ENCODE measurements at places on chromosomes 7 and 10. TPM values are rescaled to one million over a fixed set of nuclear protein-coding genes. Genes with fewer than 3 reads are reported as not detected.

The SFRP4 gene
- 1.2 TPM for total RNA-seq

The OR6V1 gene
- not detected for total RNA-seq

The TMEM26 gene
- 0.49 TPM for total RNA-seq

The FOXI2 gene
- total RNA-seq = not detected

The ZNF138 gene
- 9.9 TPM for total RNA-seq

The ENTPD1 gene
- 18.5 TPM for total RNA-seq

- DNase-seq = no peak
- H3K4me1 ChIP-seq = peaks cover 16% of the 10 kb centered on the region
- H3K27ac ChIP-seq = no peak overlapping the region
- peaks cover 5% of the 10 kb centered on the region for H3K27me3 ChIP-seq
Measured at GRCh38 chr10:127197154-127197432, 702 bp upstream of the INSYN2A start.

GRCh38 chr10:79608505-79609375 is 2.0 kb upstream of the SFTPA1 start:
- no peak overlapping the region for H3K27ac ChIP-seq
- no peaks in the 10 kb centered on the region for H3K36me3 ChIP-seq
- DNase-seq = peak; percentile 46

DNA sequence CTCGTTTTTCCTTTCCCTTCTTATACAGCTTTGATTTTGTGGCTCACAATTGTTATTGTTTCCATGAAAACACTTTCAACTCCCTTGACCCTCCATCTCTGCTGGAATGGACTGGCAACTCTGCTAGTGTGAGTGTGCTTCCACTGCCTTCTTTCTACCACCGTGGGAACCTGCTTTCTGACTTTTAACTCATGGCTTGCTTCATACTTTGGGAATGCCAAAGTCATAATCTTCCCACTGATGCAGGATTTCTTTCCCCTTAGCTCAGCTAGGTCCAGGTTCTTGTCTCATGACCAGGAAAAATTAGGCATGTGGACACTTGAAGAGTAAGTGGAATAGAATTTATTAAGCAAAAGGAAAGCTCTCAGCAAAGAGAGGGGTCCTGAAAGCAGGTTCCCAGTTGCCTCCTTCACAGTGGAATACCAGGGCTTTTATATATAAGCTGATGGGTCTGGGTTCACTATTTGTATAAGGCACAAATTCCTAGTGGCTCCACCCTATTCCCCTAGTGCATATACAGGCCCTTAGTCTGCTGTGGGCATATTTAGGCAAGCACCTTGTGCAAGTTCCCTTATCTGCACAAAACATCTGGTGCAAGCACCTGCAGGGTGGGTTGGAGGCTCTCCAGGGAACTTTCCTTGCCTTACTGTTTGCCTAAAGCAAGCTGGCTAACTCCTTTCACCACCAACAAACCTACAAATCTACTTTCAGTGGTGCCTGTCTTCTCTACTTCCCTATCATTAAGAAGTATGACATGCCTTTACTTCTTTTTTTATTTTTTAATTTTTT is 119.5 kb downstream of the CFAP58 start:
- no peaks in the 10 kb centered on the region for H3K36me3 ChIP-seq
- no peaks in the 10 kb centered on the region for H3K4me1 ChIP-seq
- DNase-seq = no peak
- H3K27ac ChIP-seq = no peak overlapping the region
- no peaks in the 10 kb centered on the region for H3K27me3 ChIP-seq

GRCh38 chr7:1965579-1966294 is 267.0 kb downstream of the MAD1L1 start:
- H3K4me3 ChIP-seq = no peak overlapping the region
- DNase-seq = no peak
- no peaks in the 10 kb centered on the region for H3K27me3 ChIP-seq
- no peaks in the 10 kb centered on the region for H3K36me3 ChIP-seq

DNA sequence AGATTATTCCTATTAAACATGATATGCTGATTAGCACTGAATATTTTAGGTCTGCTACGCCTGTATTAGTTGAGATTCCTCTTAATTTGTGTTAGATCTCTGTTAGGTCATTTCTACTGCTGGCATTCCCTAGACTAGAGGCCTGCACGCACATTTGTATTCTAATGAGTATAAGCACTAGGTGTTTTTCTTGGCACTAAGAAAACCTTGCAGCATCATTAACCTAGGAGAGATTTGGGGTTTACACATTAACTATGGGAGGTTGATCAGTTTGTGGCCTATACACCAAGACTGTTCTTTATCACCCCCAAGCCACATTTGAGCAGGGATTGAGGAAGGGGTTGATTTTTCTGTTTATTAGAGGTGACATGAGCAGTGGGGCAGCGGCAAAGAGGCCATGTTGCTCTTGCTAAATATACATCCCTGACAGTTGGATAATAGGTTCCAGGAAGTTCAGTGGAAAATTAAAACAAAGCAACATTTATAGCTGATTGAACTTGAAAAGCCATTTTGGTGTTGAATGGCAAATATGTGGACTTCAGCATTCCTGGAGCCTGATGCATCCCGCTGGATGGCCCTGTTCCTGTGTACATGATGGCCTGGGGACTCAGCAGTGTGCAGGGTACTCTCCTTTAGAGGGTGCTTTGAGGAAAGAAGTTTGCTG is 65.2 kb downstream of the GBF1 start:
- H3K36me3 ChIP-seq = no peaks in the 10 kb centered on the region
- H3K4me3 ChIP-seq = no peak overlapping the region
- H3K4me1 ChIP-seq = peaks cover 54% of the 10 kb centered on the region
- H3K27ac ChIP-seq = peak overlapping the region; percentile 32
- no peak for DNase-seq
- H3K27me3 ChIP-seq = no peaks in the 10 kb centered on the region

- H3K27me3 ChIP-seq = no peaks in the 10 kb centered on the region
- no peaks in the 10 kb centered on the region for H3K36me3 ChIP-seq
- no peak overlapping the region for H3K27ac ChIP-seq
- H3K4me1 ChIP-seq = no peaks in the 10 kb centered on the region
- no peak for DNase-seq
Measured at GRCh38 chr10:101183458-101184183, 45.6 kb downstream of the LBX1 start.

Measured in sigmoid colon (tissue), 7 donors.